ENCODE measurements at places on chromosomes 4 and X.
A peak's percentile ranks its signal among the peaks of the same experiment; 100 is the strongest.

- no peak for DNase-seq
Measured at GRCh38 chr4:11438647-11439046, 10.0 kb upstream of the HS3ST1 start.

DNA sequence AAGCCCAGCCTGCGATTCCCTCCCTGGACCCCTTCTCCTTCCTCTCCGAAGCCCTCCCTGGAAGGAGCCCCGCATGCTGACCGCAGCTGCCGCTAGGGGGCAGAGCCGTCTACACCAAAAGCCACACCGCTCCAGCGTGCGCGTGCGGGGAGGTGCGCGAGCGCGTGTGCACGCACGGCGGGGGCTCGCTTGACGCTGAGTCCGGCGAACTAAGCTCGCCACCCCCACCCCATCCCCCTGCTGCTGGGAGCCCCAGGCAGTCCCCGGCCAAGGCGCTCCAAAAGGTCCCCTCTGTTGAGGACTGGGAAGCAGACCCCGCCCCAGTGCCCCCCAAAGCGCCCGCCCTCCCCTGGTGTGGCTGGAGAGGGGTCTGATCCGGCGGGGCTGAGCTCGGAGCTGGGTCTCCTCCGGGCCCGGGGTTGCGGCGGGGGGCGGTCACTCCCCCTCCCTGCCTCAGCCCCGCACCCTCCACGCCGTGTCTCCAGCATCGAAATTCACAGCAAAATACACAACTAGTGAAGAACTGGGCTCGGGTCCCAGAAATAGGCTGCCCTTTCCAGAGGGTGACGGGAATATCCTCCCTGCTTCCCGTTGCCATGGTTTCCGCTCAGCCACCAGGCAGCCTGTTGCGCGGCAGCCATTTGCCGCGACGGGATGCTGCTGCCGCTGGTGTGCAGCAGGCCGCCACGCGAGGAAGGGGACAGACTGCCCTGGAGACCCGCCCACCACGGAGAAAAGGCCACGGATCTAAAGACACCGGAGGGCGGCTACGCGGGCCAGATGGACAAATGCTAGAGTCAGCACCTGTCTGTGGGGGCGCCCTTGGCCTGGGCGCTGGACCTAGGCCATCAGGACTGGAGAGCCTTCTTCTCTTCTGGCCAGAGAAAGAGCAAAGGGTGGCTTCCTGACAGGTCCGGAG, 11.2 kb upstream of the CCNQ start:
- DNase-seq = peak; percentile 65

- no peak for DNase-seq
Measured at GRCh38 chrX:120672841-120673530, 43.1 kb upstream of the C1GALT1C1 start.

DNA sequence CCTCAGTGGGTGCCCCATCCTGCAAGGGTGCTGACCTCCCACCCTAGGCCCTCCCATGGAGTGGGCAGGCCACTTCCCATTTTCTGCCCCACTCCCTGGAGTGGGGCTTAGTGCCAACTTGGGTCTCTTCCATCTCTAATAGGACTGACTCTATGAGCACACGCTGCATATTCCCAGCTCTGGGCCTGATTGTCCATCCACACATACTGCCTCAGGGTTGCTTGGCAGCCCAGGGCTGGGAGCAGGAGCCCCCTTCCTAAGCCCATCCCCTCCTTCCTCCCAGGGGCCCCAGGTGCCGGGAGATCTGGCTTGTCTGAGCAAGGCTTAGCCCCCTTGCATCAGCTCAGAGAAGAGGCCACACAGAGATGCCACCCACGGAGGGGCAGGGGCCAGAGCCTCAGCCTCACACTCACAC, 55.1 kb downstream of the PJA1 start:
- no peak for DNase-seq

DNA sequence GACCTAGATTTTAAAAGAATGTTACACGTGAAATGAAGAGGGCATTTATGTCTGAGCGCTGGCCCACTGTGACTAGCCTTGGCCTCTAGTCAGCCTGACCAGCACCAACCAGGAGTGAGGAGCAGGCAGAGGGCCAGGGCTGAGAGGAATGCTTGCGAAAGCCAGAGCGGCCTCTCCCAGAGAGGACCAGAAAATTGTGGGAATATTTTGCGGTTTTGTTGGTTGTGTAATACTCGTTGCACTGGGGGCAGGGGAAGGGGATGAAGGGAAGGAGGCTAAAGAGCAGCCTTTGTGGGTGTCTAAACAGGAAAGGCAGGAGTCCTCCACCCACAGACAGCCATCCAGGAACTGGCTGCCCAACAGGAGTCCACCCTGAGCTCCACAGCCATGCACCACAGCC, 3.8 kb downstream of the GABRE start:
- peak; percentile 65 for DNase-seq
